Transverse colon (tissue), 4 donors: ENCODE measurements at places on chromosomes 3 and 15.

- no peak for DNase-seq
Measured at GRCh38 chr15:72141171-72142084, 23.2 kb downstream of the SENP8 start.

- DNase-seq = no peak
Measured at GRCh38 chr3:179760944-179761343, 108.1 kb downstream of the USP13 start.

- DNase-seq = no peak
Measured at GRCh38 chr15:46386356-46386755, 751.5 kb downstream of the SQOR start.

GRCh38 chr15:73989001-73989798 lies 2.9 kb downstream of the STOML1 start:
- no peak for DNase-seq

GRCh38 chr15:35956056-35956455 lies 410.1 kb upstream of the DPH6 start:
- DNase-seq = no peak

DNA sequence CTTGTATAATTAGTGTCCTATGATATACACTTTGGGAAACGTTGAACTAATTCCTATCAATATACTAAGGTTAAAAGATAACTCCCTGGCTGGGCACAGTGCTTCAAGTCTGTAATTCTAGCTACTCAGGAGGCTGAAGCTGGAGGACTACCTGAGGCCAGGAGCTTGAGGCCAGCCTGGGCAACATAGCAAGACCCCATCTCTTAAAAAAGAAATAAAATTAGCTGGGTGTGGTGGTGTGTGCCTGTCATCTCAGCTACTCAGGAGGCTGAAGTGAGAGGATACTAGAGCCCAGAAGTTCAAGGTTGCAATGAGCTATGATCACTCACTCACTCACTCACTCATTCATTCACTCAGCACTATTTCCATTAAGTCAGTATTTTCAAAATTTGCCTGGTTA lies 55.2 kb downstream of the SLC12A6 start:
- DNase-seq = no peak

GRCh38 chr3:78507196-78507984 lies 1260.4 kb downstream of the ROBO1 start:
- no peak for DNase-seq

DNA sequence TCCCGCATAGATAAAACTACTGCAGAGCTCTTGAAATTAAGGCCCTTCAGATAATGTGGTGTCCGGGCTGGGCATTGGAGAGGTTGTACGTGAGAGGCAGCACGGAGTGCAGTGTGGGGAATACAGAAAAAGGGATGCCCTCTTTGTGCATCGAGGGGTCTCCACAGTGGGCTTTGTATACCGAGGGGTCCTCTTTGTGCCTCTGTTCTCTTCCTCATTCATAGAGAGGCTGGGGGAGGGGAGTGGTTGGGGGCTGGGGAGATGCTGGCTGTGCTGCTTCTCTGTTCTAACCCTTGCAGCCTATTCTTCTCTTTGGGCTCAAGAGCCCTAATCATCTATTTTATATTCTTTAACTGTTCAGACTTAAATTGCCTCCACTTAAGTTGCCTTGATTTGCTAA lies 74.3 kb upstream of the NDN start:
- no peak for DNase-seq

DNA sequence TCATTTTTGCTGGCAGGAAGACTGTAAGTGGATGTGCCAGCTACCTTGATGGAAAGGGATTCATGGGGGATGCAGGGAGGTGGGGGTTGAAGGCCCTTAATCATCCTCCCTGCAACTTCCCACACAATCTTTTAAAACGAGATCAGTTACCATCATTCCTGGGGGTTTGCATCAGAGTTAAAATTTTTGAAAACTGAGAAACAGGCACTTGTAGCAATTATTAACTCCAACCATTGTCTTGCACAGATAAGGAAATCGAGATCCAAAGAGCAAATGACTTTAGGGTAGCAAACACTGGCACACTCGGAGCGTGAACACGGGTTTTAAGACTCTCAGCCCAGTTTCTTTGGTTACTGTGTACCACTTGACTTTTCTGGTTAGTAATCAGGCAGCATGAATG lies 41.9 kb downstream of the GPD1L start:
- no peak for DNase-seq
